ENCODE measurements at places on chromosomes 12 and 14.

GRCh38 chr12:47889040-47889439 is 15.8 kb downstream of the VDR start:
- no peak for DNase-seq

GRCh38 chr12:31118347-31119191 is 44.9 kb downstream of the DDX11 start:
- DNase-seq, result no peak

DNA sequence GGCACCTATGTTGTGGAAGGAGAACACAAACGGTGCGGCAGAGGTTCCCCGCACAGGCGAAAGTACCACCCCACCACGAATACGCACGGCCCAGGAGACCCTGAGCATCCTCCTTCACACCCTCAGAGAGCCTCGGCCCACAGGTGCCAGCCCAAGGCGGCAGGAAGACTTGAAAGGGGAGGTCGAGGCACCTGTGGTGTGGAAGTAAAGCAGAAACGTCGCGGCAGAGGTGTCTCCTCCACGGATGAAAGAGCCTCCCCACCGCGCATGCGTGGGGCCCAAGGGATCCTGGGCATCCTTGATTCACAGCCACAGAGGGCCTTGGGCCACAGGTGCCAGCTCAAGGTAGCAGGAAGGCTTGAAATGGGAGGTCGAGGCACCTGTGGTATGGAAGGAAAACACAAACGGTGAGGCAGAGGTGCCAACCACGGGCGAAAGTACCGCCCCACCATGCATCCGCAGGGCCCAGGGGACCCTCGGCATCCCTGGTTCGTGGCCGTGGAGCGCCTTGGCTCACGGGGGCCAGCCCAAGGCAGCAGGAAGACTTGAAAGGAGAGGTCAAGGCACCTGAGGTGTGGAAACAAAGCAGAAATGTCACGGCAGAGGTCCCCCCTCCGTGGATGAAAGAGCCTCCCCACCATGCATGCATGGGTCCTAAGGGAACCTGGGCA is 380.1 kb downstream of the ALG10 start:
- DNase-seq, result no peak

- DNase-seq, result no peak
Observed at GRCh38 chr12:105257321-105257728, 21.4 kb upstream of the APPL2 start.

DNA sequence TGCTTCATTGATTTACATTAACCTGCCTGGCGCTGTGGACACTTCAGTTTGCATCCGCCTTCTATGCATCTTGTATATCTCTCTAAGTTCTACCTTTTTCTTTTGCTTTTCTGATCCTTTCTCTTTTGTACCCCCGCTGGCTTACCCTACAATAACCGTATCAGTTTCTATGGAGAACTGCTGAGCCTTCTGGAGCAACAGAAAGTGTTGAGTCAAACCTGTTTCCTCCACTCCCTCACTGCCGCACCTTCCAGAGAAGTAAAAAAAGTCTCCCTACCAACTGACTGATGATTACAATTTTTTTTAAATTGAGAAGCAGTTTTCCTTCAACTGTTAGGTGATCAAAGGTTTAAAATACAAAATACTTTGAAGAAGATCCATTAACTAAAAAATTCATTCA is 17.4 kb downstream of the EXD2 start:
- no peak for DNase-seq

DNA sequence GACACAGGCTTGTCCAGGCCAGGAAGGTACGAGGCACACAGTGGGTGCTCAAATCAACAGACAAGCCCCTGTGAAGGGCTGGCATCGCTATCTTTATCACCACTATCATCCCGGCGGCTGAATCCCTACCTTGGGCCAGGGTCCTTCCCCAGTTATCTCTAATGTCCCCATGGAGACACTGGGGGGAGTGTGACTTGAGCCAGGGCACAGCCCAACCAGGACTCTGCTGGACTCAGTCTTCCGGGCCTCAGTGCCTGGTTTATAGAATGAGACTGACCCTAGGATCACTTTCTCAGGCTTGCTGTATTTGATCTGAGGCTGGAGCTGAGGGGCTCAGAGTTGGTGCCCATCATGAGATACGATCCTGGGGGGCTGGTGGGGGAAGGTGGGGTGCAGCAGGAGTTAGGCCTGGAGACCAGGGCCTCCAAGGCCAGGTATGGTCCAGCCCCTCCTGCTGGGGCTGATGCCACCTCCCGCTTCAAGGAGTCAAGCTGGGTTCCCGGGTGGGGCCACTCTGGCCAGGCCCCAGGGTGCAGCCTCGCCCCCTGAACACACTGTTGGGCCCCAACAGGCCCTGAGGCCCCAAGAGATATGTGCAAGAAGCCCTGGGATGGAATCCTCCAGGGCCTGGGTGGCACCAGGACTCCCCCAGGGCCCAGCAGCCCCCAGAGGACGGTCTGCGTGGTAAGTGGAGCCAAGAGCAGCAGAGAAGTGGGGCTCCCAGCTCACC is 11.8 kb downstream of the BEGAIN start:
- DNase-seq, result no peak

- no peak for DNase-seq
Observed at GRCh38 chr12:79938843-79939242, 3.9 kb upstream of the PPP1R12A start.

- no peak for DNase-seq
Observed at GRCh38 chr14:55562135-55562534, 17.9 kb upstream of the KTN1 start.

- no peak for DNase-seq
Observed at GRCh38 chr12:82412246-82412645, 53.9 kb downstream of the METTL25 start.

DNA sequence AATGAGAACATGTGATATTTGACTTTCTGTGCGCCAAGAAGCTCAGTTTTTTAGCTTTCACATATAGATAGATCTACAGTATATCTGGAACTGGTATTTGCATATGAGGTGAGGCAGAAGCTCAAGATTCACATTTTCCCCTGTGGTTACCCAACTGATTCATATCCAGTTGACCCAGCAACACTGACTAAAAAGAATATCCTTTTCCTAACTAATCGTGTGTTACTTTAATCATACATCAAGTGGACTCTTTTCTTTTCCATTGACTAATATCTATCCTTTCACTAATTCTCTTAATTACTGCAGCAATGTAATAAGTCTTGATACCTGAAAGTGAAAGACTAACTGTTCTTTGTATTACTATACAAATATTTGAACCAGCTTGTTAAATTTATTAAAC is 236.1 kb downstream of the AEBP2 start:
- DNase-seq, result no peak

DNA sequence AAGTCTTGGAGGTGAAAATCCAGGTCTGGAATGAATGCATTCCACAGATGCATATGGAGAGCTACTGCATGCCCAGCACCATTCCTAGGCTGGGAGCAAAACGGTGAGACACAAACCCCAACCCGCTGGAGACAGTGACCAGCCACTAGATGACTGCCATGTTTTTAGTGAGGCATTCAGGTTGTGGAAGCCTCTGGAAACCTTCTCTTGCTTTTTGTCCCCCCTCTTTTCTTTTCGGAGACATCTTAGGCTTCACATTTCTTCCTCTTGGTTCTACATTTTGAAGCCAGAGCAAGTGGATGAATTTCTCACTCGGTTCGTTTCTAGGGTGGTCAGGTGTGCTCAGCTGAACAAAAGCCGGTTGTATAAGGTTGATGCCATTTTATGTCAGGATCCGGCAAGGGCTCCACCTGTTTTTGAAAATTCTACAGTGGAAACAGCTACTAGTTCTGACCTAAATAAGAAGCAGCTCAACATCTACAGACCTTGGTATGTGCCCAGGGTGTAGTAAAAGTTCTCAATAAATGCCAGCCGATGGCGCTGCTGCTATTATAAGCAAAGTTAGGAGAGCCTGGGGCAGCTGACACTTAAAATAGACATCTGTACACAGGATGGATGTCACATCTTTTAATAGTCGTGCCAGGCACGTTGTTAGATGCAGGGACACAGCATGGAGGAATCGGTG is 1.8 kb upstream of the ZNF839 start:
- peak; percentile 51 for DNase-seq

- DNase-seq, result no peak
Observed at GRCh38 chr12:109430244-109430643, 46.9 kb downstream of the KCTD10 start.

- DNase-seq, result no peak
Observed at GRCh38 chr12:38883629-38884134, 21.7 kb downstream of the CPNE8 start.

- DNase-seq, result no peak
Observed at GRCh38 chr14:72336311-72336980, 404.2 kb downstream of the RGS6 start.

GRCh38 chr12:94203796-94204195 is 55.4 kb downstream of the PLXNC1 start:
- DNase-seq, result no peak

DNA sequence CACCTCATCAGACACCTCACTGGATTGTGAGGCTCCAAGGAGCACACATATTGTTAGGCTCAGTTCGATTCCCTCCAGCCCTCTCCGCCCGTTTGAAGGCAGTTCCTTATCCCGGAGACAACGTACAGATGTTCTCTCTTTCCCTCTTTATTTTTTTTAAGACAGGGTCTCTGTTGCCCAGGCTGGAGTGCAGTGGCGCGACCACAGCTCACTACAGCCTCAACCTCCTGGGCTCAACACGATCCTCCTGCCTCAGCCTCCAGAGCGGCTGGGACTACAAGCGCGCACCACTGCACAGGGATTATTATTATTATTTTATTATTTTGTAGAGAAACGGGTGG is 718 bp upstream of the TROAP start:
- no peak for DNase-seq

GRCh38 chr12:127074161-127074560 is 1192.8 kb upstream of the TMEM132C start:
- no peak for DNase-seq

DNA sequence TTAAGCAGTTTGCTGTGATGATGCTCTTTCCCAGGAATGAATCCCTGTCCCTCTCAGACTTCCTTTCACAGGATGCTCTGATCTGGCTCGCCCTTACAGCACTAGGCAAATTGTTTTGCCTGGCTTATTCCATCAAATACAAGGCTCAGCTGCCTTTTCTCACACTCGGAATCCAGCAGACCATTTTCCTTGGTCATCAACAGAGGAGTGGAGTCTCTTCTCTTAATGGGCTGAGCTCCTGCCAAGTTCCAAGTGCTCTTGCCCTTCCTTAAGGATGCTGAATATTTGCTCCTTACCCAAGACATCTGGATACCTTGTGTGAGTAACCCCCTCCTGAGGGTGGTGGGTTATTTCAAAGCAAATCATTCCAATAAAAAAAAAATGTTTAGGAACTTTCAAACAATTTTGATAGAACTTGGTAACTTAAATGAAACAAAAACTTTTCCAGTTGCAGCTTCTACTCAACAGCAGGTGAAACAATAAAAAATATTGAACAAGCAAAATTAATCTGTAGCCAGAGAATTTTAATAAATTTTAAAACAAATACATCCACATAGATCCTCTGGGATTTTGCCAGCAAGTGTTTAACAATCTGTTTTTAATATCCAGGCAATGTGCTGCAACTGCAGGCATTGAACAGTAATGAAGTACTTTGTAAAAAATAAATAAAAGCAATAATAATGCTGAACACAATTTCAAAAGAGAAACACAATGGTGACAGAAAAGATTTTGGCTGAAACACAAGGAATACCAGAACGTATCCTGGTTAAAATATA is 264.0 kb upstream of the FAR2 start:
- no peak for DNase-seq

DNA sequence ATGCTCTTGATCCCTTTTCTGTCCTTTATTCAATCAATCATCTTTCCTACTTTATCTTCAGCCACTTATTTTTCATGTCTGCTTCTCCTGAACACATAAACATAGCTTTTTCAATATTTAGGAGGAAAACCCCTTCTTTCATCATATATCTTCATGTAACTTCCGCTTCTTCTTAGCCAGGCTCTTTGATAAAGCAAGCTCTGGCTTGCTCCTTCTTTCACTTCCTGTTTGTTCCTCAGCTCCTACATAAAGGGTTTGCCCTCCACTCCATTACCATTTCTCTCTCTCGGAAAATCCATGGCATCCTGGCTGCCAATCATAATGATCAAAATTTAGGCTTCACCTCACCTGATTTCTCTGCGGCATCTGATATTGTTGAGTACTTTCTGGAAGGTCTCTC is 33.7 kb upstream of the HELB start:
- no peak for DNase-seq

DNA sequence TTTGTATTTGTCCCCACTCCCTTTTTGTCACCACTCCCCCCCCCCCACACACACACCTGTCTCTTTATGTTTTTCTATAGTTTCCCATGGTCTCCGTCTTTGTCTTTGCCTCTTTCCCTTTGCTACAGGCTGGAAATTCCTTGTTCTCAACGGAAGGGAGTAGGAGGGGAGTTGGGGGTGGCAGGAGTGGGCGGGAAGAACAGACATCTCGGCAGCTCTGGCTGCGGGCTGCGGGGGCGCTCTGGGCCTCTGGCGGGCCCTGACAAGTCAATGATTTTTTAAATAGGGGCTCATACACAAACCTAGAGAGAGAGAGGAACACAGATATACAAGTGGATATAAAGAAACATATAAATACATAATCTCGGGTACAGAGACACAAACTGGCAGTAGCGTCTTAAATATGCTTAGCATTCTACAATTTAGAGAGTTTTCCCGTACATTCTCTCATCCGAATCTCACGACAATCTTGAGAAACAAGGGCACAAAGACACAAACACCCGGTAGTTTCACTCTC is 2.4 kb upstream of the NAB2 start:
- DNase-seq, result peak; percentile 26

GRCh38 chr12:94676031-94676641 is 25.8 kb upstream of the TMCC3 start:
- DNase-seq, result no peak

- no peak for DNase-seq
Observed at GRCh38 chr12:56521209-56521589, 421 bp upstream of the RBMS2 start.

DNA sequence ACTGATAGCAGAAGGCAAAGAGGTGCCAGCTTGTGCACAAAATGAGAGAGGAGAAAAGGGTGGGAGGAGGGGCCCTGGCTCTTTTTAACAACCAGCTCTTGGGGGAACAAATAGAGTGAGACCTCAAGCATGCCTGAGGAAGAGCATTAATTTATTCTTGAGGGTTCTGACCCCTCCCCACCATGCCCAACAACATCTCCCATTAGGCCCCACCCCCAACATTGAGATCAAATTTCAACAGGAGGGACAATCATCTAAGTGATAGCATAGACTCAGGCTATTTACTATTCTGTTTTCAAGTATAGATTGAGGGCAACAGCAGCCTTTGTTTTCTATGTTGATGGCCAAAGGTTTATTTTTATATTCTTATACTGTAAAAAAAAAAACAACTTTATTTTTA is 59.7 kb downstream of the FUT8 start:
- DNase-seq, result no peak

GRCh38 chr12:26940516-26941214 is 2.4 kb downstream of the FGFR1OP2 start:
- no peak for DNase-seq

- DNase-seq, result no peak
Observed at GRCh38 chr12:11769723-11770514, 120.4 kb downstream of the ETV6 start.

DNA sequence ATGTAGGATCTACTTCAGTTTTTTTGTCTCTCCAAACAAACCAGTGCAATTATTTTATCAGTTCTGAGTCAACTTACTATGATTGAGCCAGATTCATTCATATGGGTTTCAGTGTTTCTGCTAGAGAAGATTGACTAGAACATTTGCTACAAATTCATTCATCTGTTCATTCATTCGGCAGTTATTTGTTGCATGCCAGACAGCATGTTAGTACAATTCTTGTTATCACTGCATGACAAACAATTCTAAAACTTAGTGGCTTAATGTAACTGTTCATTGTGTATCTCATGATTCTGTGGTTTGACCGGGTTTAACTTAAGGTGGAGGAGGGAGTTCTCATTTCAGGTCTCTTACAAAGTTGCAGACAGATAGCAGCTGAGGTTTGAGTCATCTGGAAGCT is 52.3 kb downstream of the POLR3B start:
- no peak for DNase-seq
